Midbrain (tissue), 1 donor: ENCODE measurements at places on chromosomes 3 and 15.

DNA sequence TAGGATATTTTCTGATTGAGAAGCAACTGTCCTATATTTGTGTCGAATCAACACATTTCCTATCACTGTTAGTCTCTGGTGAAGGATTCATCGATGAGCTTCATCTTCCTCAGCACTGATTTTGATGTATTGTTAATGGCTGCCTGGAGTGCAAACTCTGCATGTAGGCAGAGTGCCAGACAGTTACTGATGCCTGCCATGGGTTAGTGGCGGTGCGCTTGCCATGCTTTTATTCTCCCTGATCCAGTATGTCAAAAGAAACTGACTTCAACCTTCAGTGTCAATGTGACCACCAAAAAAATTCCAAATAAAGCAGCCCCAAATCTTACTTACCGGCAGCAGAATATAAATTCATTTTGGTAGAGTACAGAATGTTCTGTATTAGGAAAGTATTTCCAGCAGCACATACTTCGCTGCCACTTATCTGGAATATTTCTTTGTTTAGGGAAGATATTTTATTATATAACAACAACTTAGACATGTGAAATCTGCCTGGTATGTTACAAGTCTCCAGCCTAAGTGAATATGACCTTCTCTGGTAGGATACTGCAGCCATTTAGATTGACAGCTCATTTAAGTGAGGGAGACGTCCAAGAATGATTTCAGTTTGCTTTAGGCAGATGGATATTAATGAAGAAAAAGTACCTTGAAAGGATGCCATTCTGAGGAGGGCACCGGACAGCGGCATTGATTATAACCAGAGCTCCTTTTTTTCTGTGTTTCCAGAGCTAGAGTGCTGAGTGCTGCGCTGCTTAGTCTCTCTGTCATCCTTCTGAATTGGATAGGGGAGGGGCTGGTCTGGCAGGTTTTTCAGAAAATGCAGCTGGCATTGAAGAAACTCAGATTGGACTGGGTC is 59.9 kb downstream of the ARHGEF26 start:
- DNase-seq, result no peak

- no peak for DNase-seq
These were observed 11.2 kb downstream of the PYGO1 start for GRCh38 chr15:55576943-55577342.

DNA sequence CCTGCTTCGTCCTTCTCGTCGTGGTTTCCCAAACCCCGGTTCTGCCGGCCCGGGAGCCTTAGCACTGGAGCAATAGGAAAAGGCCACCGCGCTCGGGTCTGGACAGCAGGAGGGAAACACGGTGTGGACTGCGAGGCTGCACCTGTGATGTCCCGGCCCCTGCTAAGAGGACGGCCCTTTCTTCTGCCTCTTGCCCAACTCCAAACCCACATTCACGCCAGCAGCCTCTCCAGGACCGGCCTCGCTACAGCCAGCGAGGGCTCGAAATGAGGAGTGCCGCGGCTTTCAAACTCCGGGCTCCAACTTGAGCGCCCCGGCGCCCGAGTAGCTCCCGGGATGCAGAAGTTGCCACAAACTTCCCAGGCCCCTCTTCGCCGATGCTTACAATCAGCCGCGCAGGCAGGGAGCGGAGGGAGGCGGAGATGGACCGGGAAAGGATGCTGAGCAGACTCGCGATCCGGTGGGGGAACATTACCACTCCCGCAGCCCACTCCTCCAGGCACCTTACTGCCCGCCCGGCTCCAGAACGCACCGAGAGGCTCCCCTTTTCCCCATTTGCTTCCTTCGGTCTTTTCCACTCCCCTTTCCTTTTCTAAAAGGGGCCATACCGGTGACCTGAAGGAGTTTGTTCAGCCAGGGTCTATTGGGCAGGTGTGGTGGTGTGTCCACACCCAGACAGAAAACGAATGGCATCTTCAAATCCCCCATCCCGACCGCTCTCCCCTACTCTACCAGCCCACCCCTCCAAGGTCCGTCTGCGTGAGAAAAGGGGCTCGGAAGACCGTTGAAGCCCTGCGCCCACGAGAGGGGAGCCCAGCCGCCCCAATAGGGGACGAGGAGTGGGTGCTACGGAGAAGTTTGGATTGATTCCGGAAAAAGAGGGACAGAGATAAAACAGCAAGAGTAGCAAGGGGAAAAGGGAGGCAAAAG is 18.8 kb upstream of the SATB1 start:
- no peak for DNase-seq

GRCh38 chr3:355622-356021 is 159.1 kb downstream of the CHL1 start:
- no peak for DNase-seq

DNA sequence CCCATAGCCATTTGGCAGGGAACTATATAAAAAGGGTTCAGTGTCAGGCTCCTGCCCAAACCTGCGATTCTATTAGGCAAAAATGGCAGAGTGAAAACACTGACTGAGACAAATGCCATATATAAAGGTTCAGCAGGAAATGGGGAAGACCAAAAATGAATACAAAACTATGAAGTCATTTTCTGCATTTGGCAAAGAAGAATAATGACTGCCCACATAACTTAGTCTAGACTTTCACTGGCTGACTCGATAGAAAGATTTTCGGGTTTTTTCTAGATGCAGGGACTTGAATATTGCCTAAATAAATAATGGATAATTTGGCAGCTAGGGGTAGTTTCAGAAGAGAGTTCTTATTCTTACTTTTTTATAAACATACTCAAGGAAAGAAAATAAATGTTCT is 178.0 kb downstream of the TPRG1 start:
- no peak for DNase-seq

- no peak for DNase-seq
These were observed 92.7 kb downstream of the CEMIP start for GRCh38 chr15:80871858-80872257.

DNA sequence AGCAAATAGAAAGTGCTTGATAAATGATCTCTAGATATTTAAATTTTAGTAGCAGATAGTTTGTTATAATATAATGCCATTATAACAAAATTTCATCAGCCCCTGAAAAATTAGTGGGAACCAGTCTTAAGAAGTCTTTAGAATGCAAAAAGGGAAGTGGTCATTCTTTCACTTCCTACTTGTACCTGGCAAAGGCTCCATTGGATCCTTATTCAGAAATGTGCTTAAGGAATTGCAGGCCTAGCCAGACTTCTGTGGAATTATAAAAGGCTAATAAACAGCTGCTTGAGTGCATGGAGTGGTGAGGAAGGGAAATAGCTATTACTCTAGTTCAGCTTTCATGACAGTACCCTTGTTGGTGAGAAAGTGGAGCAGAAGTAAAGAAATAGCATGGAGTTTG is 24.2 kb downstream of the PPM1L start:
- no peak for DNase-seq

DNA sequence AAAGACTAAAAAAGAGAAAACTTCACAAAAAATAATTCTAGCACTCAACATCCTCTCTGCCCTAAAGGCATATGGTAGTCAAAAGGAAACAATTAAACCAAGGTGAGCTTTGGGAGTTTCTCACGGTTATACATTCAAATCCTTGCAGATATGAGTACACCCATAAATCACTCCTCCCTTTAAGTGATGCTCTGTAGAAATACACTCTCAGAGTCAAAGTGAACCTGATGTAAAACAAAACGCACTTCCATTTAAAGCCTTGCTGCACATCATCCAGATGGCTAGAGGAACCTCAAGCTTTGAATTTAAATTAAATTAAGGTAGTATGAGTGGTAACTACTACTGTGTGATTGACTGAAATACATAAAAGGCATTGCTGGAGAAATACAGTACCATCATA is 36.0 kb upstream of the AADAC start:
- no peak for DNase-seq

GRCh38 chr3:67946436-67946835 is 292.0 kb upstream of the SUCLG2 start:
- no peak for DNase-seq

DNA sequence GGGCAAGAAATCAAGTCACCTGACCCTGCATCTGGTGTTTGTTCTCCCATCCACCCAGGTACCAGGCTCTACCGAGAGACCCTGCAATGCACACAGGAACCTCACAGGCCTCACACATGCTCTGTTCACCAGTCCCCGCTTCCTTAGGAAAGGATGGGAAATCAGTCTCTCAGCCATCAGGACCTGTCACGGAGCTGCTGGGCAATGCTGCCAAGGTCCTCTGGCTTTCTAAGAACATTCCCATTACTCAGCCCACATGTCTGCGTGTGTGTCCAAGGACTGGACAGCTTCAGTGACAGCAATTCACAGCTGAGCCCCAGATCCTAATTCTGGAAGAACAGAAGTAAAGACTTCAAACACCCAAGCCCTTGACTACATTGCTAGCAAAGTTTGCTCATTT is 6.5 kb upstream of the SRGAP3 start:
- no peak for DNase-seq

DNA sequence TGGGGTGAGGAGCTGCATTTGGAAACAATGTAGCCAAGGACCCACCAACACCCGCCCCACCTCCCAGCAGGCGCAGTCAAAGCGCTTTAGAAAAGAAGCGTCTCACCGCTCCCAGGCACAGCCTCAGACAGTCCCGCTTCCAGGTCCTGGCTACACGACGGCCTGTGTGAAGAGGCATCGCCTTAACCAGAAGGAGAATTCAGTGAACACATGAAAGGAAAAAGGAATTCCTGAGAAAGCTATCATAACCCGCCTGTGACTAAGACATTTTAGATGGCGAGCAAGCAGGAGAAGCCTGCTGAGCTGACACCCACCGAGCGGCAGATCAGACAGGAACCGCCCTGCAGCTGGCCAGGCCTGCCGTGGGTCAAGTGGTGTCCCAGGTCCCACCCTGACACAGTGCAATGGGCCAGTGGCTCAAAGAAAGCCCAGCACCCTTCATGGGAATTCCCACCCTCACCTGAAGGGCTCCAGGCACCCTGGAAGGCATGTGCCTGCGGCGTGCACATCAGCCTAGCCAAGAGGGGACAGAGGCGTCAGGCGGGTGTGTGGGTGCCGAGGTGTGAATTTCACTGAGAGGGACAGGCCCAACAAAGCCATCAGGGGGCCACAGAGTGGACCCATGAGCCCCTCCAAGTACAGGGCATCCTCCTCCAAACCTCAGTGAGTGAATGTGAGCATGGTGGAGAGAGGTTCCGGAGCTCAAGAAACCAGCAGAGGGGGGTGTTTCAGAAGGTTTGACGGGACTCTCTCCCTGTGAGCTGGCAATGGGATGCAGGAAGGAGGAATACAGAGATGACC is 144.8 kb downstream of the NSMCE3 start:
- no peak for DNase-seq
